ENCODE measurements at places on chromosomes 2 and 18.

DNA sequence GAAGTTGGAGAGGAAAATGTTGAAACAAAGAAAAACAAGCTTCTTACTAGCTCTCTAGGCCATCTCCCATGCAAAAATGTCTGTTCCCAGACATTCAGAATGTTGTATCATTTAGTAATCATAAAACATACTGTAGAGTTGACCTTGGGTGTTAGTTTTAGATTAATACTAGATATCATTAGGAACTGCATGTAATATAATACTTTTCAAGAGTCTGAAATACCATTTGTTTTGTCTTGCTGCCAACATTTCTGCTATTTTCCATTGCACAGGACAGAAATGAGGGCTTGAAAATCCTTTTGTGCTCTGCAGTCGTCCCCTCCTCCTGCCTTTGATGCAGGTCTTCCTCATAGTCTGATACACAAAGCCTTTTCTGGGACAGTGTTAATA lies 89.5 kb upstream of the RBMS1 start:
- DNase-seq: no peak

DNA sequence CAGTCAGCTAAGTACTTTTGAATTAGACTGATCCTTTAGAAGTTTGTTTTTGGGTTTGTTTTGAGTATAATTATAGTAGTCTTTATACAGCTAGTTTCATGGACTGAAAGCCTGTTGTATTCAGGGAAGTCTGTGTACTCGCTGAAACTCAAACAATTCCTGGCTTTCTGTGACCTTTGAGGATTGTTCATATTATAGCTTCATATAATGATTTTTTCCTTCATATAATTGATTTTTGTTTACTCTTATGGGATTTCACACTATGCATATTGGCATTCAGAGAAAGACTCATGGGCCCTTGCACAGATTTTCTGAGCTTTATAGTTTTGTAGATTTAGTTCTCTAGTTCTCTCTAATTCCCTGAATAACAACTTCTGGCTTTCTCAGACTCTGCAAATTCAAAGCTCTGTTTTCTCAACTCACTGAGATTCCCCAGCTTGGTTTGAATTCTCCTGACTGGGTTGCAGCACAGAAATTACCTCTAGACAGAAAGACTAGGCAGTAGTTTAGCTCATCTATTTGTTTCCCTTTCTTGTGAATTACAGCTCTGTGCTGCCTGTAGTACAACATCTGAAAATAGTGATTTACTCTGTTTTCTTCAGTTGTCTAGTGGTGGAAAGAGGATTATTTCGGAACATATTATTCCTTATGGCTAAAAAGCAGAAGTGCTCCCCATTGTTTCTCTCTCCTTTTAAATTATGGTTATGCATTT lies 495.9 kb upstream of the CNTNAP5 start:
- DNase-seq: no peak

- DNase-seq: no peak
Observed at GRCh38 chr2:130864830-130865800, 28.4 kb downstream of the ARHGEF4 start.

GRCh38 chr18:29378651-29379136 lies 1201.8 kb upstream of the CDH2 start:
- no peak for DNase-seq

GRCh38 chr18:46379323-46379950 lies 275.3 kb downstream of the HAUS1 start:
- DNase-seq: no peak

DNA sequence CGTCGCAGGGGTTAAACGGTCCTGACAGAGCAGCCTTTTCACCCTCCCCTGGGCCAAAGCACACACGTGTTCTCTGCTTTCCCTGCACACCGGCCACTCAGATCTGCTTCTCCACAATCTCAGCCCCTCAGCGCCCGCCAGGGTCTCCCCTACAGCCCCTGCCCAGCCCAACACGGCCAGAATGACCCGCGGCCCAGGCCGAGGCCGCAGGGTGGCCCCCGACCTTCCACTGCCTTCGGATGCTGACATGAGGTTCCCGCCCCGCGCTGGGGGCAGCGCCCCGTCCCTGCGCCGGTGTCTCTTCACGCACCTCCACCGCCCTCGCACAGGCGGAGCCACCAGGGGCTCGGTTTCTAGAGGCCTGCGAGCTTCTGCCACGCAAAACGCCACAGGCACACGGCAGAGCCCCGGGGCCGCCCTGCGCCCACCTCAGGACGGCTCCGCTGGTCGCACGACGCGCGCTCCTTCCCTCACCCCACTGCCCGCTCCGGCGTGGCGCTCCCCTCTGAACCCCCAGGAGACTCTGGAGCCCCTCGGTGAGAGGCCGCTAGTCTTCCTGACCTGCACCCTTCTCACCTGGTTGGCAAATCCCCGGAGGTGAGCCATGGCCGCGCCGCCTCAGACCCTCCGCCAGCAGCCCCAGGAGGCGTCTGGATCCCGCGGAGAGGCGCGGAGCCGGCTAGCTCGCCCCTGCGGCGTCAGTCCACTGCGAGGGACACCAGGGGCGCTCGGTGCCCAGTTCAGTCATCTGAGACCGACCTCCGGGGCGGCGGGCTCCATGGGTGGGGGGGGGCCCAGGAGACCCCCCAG lies 749 bp downstream of the STK25 start:
- DNase-seq: peak; percentile 35

GRCh38 chr2:2932189-2932588 lies 445.4 kb downstream of the EIPR1 start:
- no peak for DNase-seq

- DNase-seq: no peak
Observed at GRCh38 chr2:240701091-240701735, 9.5 kb downstream of the AQP12A start.

- peak; percentile 75 for DNase-seq
Observed at GRCh38 chr2:8684540-8684877, 2.7 kb downstream of the ID2 start.

DNA sequence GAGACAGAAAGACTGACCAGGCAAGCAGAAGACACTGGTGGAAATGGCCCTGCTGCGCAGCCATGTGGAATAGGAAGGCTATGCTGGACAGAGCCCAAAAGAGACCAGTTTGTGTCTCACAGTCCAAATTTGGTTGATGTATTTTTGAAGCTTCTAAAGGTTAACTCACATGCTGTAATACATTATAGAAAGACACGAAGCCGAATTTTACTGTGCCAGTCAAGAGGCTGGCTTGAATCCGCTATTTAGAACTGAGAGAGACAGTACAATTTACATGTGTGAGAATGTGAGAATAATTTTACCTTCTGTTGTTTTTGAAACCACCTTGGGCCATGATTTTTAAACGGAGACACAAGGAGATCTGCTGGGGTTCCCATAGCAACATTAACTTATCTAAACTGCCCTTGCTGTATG lies 113.6 kb downstream of the METTL8 start:
- no peak for DNase-seq

DNA sequence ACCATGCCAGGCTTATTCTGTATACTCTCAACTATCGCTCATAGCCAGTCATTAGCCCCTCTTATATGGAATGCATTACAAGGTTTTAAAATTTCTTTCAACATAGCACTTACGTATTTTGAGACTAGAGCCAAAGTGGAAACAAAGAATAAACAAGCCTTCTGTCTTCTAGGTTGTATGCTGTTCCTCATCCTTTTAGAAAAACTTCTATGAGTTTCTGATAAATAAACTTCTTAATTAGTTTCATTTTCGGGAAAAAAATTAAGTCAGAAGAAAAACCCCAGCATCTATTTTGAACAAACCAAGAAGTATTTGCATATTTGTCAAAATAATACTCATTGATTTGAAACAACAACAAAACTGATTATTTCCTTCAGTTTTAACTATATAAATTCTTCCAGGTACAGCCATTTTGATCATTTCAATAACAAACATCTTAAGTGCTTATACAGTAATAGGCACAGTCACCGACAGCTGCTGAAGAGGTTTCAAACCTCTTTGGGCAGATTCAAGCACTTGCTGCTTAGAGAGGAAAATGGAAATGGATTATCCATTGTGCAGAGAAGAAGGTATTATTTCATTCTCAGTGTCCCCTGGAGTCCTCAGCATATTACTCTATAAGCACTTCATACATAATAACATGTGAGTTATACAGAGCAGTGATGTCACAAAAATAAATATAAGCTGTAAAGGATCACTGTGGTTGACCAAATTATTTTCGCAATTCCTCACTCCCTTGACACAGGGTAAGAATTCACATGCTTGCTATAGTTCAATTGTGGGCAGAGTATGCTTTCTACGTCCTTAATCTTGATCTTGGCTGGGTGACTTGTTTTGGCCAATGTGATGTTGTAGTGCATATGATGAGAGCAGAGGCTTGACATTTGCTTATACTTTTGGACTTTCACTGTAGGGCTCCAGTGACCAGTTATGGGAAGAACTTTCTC lies 833.8 kb downstream of the TRIB2 start:
- no peak for DNase-seq

GRCh38 chr2:223300326-223300725 lies 248.3 kb downstream of the KCNE4 start:
- DNase-seq: no peak

GRCh38 chr18:25813110-25813509 lies 277.3 kb downstream of the SS18 start:
- no peak for DNase-seq
